ENCODE measurements at places on chromosomes 7 and 10. TPM values are rescaled to one million over a fixed set of nuclear protein-coding genes. Genes with fewer than 3 reads are reported as not detected.

The UNC5B gene
- total RNA-seq: under 0.01 TPM

The TAS2R3 gene
- 2.1 TPM for total RNA-seq

The VPS37D gene
- total RNA-seq: 3.4 TPM

The HYAL4 gene
- total RNA-seq: not detected

All from melanocyte of skin (primary cell).